ENCODE measurements at places on chromosomes 7 and 10. TPM values are rescaled to one million over a fixed set of nuclear protein-coding genes. Genes with fewer than 3 reads are reported as not detected.

Gene SPDYE16
- total RNA-seq, result not detected

- no peak for DNase-seq
Observed at GRCh38 chr7:148939128-148939755, 55.2 kb upstream of the EZH2 start.

DNA sequence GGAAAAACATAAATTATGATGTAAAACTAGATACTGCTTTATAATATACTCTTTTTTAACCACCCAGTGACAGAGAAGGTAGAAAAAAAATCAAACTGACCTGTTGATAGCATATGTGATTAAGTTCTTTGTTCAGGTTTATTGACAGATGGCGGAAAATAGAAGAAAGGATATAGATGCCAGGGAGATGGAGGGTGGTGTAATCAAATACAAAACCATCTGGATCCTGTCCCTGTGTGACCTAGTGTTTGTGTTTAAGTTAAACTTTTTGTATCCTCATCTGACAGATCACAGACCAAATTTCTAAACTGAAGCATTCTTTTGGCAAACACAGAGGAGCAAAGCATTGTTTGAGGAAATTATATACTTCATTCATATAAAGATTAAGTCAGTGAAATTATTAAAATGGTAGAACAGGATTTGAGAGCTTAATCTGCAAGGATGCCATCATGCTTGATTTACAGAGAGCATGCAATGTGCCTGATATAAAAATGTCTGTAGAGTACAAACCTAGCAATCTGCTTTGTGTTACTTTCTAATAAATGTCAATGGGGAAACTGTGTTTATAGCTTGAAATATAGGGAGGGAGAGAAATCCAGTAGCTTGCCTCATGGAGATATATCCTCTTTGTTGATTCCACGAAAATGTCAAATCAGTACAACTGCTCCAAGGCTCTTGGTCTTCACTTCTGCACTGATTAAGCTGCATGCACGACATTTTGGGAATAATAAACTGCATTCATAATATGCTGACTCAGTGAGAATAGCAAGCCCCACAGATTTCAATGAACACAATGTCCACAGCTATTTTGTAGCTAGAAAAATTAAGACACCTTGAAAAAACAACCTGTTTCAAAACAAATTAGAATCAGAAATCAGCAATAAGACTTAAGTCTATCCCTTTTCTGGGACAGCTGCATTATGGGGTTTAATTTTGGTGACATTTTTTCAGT lies 39.0 kb downstream of the SEM1 start:
- DNase-seq, result no peak

DNA sequence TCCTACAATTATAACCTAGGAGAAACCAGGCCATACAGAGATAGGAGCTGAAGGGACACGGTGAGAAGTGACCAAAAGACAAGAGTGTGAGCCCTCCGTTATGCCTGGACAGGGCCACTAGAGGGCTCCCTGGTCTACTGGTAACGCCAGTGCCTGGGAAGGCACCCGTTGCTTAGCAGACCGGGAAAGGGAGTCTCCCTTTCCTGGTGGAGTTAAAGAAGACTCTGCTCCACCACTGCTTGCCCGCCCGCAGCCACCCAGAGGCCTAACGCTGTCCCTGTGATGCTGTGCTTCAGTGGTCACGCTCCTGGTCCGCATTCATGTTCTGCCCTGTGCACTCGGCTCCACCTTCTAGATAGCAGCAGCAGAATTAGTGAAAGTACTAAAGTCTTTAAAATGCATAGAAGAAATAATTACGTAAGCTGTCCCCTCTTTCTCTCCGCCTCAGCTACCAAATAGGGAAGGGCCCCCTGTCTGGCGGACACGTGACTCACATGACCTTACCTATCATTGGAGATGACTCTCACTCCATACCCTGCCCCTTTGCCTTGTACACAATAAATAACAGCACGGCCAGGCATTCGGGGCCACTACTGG lies 34.8 kb downstream of the GRID2IP start:
- peak; percentile 74 for DNase-seq

GRCh38 chr10:48658975-48659269 lies 25.8 kb upstream of the WDFY4 start:
- no peak for DNase-seq

DNA sequence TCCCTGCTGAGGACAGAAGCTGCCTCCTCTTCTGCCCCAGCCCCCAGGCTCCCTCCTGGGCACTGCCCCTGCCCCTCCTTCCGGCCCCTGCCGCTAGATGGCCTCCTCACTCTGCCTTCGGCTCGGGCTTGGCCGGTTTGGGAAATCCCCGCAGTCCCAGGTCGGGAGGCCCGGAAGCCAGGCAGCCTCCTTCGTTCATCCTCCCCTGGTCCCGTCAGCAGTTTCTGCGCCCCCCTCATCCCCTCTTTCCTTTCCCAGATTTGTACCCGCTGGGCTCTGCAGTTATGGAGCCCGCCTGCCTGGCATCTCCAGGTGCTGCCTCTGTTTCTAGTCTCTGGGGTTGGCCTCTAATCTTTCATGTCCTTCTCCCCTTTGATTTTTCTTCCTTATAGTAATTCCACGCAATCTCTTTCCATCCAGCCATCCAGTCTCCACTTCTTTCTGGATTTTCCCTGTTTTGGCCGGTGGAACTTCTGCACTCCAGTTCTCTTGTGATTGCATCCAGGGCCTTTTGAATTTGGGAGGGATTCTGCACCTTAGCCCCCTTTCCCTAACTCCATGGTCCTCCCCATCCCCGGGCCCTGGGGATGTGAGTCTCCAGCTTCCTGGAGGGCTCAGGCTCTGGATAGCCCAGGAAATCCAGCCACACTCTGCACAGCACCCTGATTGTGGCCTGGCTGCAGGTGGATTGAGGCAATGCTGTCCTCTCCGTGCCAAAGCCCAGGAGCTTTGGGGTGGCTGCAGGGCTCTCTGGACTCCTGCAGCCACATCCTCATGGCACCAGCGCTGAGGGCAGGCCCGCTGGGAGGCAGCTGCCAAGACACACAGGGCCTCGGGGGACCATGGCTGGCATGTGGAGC lies 3.3 kb upstream of the SHH start:
- DNase-seq, result peak; percentile 49

DNA sequence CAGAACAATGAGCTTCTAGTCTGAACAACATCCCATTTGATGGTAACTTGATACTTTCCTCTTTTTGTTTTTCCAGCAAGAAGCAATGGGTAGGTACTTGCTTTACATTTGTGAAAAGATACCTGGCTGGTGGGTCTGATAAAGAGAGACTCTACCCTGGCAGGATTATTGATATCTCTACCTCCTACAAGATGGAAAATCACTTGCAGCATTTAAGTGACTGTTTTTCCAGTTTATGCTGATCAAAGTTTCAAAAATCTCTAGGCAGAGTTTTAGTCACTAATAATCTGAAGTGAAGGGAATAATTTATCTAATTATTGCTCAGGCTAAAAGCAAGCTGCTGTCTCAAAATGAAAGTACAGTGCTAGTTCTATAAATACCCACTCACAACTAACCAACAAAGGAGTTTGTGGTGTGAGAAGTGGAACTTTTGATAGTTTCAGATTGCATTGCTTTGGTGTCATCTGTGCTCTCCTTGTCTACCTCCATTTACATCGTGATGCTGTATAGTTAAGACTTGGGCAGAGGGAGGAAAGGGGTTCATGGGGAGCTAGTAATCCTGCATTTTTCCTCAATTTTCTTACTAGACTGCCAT lies 86.0 kb upstream of the ANKRD1 start:
- DNase-seq, result no peak

Gene NKX1-2
- total RNA-seq, result 2.9 TPM

GRCh38 chr10:72035252-72035887 lies 53.0 kb downstream of the SPOCK2 start:
- DNase-seq, result no peak

DNA sequence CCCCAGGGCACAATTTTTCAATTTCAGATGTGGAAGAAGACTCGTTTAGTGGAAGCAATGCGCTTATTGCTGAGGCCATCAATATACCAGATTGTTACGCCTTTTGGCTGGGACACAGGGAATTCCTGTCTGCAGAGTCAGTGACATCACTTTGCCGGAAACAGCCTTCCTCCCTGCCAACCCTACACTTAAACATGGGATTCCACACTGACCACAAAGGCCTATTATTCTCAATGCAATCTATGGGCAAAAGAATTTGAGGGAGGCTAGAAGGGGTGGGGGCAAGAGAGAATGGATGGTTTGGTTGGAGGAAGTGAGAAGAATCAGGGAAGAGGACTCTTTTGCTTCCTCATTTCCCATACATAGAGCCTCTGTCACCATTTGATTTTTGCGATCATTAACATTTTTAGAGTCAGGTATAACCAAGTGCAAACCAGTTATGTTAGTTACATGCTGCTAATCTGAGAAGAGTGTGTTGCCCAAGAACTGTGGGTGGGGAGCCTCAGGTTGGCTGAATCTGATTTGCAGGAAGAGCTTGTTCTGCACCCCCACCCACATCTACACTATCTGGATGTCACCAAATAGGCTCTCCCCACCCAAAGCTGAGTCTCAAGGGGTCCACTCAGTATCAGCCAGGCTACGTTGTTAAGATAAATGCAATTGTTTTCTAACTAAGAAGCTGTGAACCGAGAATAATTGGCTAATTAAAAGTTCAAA lies 58.2 kb downstream of the ENTPD1 start:
- DNase-seq, result peak; percentile 18

Gene CPXM2
- total RNA-seq, result not detected

DNA sequence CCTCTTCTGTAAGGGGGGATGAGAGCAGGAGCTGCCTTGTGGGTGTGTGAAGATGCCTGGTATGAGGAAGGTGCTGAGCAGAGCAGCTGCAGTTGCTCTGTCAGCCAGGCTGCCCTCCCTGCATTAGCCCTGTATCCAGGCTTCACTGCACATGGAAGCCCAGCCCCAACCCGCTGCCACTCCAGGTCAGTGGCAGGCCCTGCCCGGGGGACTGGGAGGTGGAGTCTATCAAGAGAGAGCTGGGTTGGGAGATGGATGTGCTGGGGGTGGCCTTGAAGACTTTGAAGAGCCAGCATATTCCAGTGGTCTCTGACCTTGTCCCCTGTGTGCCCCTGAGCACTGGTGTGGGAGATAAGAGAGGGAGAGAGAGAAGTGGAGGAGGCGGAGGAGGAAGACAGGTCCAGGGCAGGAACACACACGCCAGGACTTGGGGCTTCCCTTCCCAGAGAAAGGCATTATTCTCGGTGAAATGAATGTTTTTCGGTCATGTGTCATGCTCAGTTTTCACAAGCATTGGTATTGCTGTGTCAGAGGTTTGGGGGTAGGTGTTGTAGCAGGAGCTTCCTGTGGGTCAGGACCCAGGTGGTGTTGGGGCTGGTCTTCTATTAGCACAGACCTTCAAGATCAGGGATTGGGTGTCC lies 2.6 kb downstream of the PPIF start:
- peak; percentile 35 for DNase-seq

Gene MRC1
- 0.07 TPM for total RNA-seq

GRCh38 chr10:42984761-42985325 lies 92.0 kb upstream of the RET start:
- no peak for DNase-seq

DNA sequence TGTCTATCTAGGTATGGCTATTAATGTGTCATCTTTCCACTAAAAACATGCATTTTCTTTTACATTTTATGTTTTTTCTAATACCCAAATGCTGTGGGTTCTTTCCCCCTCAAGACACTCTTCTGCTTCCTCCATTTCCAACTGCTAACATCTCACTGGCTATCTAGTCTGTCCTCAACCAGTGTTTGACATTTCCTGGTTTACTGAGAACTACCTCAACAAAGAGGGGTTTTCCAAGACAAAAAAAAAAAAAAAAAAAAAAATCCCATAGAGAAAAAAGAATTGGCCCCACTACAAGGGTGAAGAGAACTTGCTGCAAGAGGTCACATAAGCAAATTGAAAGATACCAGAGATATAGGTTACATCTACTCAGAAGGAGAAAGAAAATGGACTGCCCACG lies 359.7 kb downstream of the CRPPA start:
- no peak for DNase-seq

GRCh38 chr7:33678569-33679335 lies 226.6 kb upstream of the BMPER start:
- DNase-seq, result no peak

- no peak for DNase-seq
Observed at GRCh38 chr10:26621889-26622711, 75.4 kb upstream of the PDSS1 start.

- no peak for DNase-seq
Observed at GRCh38 chr7:151850491-151851124, 26.3 kb downstream of the PRKAG2 start.

- no peak for DNase-seq
Observed at GRCh38 chr10:62037890-62038608, 136.6 kb downstream of the ARID5B start.

Gene NKX2-3
- not detected for total RNA-seq

DNA sequence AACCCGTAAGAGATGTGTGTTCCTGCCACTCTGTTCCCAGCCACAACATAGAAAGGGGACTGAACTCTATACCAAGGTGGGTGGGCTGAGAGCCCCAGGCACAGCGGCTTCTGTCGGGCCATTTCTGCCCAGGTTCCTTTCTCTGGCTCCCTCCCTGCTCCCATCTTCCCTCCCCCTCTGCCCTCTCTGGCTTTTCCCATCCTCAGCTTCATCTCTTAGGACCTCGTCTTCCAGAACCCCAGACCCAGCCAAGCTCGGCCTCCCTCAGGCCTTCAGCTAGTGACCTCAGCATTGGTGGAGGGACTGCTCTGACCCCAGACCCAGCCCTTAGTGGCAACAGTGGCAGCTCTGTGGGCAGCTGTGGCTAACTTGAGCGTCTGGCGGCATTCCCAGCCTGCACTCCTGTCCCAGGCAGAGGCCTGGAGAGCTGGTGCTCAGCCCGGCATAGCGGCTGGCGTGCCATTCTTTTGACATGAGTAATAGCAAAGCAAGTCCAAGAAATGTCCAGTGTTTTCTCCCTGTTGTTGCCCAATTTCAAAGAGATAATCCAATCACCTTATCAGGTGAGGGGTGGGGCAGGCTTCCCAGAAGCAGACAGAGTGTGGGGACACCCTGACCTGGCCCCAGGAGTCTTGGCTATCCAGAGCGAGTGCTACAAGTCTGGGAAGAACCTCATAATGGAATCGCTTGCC lies 15.9 kb downstream of the PTPRE start:
- peak; percentile 91 for DNase-seq

GRCh38 chr10:10778959-10779358 lies 238.7 kb upstream of the CELF2 start:
- DNase-seq, result no peak

Gene PAPOLB
- not detected for total RNA-seq

Gene ASB10
- total RNA-seq, result not detected

GRCh38 chr7:142963993-142964392 lies 1.8 kb upstream of the KEL start:
- DNase-seq, result no peak
